Occipital lobe (tissue), 3 donors: ENCODE measurements at places on chromosomes 12 and 14.

- DNase-seq = no peak
Measured at GRCh38 chr12:126248871-126249403, 1183.7 kb downstream of the AACS start.

DNA sequence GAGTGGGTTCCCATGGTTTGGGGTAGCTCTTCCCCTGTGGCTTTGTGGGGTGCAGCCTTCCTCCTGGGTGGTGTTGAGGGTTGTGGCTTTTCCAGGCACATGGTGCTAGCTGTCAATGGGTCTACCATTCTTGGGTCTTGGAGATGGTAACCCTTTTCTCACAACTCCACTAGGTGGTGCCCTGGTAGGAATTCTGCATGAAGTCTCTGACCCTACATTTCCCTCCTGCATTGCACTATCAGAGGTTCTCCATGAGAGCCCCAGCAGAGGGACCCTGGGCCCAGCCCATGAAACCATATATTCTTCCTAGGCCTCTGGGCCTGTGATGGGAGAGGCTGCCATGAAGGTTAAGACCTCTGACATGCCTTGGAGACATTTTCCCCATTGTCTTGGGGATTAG, 1093.3 kb downstream of the SLC16A7 start:
- no peak for DNase-seq

DNA sequence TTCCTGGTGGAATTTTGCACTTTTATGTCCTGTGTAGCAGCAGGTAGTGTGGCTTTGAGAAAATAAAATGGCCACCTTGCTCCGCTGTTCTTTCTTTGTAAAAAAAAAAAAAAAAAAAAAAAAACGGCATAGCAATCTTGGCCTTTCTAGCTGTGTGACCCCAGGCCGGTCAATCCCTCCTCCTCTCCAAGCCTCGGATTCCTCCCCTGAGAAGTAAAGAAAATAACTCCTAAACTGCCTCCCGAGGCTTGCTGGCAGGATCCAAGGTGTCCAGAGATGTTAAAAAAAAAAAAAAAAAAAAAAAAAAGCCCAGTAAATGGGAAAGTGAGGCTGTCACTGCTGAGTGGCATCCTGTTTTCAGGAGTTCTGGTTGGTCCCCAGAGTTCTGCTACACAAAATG, 23.9 kb upstream of the MAP1LC3B2 start:
- DNase-seq = no peak

- no peak for DNase-seq
Measured at GRCh38 chr12:129607756-129608155, 296.1 kb downstream of the TMEM132D start.

DNA sequence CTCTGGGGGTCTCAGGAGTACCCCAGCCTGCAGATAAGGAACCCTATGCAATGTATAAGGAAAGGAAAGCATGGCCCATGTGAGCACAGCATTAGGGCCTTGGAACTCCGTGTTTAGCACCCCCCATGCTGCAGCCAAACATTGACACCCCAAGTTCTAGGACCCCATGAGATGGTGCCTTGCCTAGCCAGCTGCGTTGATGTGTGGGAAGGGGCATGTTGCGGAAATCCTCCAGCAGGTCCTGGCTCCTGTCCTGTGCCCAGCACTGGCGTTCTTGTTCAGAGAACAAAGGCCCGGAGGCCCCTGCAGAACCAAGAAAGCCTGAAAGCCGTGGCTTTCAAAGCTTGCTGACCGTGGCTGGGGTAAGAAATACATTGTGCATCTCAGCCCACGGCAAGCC, 99.4 kb upstream of the DIO3 start:
- no peak for DNase-seq

DNA sequence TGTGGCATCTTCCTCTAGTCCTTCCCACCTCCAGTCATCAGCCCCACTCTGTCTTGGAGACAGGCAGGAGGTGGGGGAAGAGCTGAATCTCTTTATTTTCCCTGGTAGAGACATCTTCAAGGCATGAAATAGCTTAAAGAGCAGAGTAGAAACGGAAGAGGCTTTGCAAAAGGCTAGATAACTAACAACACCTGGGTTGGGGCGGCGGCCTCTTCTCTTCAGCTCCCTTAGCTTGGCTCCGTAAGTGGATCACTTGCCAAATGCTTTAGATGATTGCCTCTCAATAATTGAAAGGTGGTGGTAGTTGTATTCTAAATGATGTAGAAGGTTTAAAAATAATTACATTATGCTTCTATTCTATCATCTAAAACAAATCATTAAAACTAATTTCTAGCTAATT, 36.1 kb downstream of the SSPN start:
- no peak for DNase-seq

DNA sequence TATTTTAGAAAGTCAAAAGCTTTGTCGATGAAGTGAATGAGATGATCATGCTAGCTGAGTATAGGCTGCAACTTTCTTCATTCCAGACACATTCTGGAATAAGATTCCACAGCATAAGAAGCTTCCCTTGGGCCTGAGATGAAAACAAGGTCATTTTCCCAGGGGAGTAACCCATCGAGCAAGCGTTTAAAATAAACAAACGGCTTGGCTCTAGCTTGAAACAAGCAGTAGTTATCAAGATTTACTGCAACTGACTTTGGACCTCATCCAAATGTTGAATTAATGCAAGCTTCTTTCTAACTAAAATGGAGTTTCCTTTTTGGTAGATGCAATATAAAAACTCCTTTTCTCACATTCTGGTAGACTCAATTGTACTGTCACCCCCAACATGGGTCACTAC, 23.0 kb downstream of the KCNJ8 start:
- DNase-seq = no peak

GRCh38 chr12:5505116-5505515, 73.2 kb downstream of the NTF3 start:
- DNase-seq = no peak

- no peak for DNase-seq
Measured at GRCh38 chr12:98998697-98999299, 353.7 kb downstream of the APAF1 start.

- DNase-seq = no peak
Measured at GRCh38 chr12:89920866-89921265, 212.2 kb upstream of the ATP2B1 start.

DNA sequence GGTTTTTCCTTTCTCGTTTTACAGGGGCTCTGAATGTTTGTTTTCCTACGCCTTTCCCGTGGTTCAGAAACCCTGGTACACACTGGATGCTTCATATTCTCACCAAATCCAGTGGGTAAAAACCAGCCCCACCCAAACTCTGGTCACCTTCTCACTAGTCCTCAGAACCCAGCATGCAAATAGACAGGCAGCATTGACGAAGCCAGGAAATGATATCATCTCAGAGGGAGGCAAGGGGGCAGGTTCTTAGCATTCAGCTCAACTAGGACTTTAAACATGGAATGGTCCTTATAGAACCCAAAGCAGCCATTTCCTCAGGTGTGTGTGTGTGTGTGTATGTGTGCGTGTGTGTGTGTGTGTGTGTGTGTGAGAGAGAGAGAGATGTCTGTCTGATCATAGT, 142.0 kb downstream of the KCNK10 start:
- no peak for DNase-seq

DNA sequence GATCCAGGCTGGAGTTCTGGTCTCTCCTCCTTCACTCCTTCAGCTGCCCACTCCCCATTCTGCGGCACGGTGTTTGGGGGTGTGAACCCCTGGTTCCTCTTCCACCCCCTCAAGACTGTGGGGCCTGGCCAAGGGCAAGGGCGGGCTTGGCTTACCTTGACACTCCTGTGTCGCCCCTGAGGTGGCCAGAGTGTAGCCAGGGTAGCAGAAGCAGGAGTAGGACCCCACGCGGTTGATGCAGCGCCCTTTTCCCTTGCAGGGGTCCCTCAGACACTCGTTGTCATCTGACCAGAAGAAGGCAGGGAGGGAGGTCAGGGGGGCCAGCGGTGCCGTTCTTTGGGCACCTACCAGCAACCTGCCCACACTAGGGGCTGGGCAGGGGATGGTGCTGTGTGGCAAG, 28.2 kb downstream of the ISCA2 start:
- DNase-seq = no peak

GRCh38 chr12:95551913-95552516, 739 bp upstream of the USP44 start:
- DNase-seq = no peak

DNA sequence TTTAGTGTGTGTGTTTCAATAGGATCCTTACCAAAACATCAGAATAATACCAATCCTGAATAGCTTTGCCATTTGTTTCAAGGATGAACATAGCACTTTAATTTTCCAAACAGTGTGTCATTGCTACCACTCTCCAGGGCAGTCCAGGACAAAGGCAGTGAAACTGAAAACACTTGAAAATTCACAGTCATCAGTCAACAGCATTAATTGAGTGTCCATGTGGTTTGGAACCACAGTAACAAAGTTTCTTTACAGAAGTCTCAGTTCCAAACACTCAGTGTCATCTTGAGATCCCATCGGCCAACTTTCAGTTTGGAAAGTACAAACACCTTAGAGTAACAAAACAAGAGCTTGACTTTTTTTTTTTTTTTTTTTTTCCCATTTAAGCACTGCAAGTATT, 228.4 kb upstream of the SOX5 start:
- DNase-seq = no peak

DNA sequence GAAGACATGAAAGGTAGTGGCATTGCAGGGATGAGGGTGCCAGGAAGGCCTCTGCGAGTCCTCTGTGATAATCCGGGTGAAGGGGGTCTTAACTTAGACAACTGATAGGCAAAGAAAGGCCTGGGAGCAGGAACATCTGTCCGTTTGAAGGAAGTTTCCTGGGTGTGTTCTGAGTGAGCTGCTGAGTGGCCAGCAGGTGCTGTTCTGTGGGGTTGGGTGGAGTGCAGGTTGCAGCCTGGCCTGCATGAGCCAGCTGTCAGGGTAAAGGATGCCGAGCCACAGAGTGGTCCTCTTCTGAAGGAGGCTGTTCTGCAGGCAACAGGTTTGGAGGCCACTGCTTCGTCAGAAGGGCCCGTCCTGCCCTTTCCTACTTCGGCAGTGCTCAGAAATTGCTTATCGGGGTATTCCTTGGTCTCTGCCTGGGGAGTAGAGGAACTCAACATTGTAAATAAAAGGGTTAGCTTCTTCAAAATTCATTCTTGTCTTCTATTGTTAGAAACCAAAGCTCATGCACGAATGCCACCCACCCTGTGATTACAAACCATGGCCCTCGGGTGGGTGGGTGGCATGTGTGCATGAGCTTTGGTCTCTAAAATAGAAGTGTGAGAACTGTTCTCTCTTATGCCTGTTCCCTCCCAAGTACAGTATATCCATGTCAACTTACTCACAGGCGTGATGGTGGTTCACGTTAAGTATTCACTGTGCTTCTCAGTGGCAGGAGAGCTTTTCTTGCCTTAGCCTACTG, 118.9 kb downstream of the CHST11 start:
- no peak for DNase-seq

GRCh38 chr14:101815994-101816393, 54.5 kb downstream of the PPP2R5C start:
- DNase-seq = no peak

DNA sequence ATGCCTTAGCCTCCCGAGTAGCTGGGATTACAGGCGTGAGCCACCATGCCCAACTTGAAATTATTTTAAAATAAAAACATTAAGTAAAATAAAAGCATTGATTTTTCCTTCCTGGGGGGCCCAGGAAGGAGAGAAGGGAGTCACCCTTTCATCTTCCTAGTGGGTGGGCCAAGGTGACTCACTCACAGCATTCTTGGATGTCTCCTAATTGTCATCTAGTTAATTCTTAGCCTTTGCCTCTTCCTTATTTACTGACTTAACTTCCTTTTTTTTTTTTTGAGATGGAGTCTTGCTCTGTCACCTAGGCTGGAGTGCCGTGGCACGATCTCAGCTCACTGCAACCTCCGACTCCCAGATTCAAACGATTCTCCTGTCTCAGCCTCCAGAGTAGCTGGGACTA, 29.2 kb downstream of the TMEM120B start:
- no peak for DNase-seq
